ENCODE measurements at places on chromosomes 2 and 18.

DNA sequence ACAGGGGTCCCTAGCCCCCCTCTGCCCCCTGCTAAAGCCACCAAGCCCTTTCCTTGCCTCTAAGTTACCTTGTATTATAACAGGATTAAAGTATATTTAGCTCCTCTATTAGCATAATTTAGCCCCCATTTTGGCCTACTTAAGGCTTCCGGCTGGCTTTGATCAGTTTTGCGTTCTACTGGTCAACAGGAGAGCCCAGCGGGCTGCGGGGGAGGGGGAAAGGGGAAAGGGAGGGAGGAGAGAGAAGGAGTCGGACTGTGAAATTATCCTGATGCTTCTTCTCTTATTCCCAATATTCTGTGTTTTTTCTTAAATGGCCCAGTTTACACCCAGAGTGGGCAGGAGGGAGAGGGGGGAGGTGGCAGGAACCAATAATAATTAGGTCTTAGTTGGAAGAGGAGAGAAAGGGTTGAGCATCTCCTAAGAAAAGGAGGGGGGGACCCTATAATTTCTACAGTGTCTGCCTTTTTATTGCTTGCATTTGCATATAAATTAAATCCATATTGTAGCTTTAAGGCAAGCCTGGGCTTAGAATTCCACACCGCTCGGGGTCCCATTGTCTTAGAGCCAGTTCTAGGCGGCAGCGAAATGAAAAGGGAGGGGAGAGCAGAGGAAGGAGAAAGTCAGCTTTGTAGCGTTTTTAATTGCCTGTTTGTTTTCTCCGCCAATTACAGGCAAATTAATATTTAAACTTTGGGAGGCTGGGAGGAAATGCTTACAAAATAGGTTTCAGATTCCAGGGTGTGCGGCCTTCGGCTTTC is 39.6 kb downstream of the EN1 start:
- DNase-seq: no peak

- DNase-seq: no peak
These were observed 16.1 kb upstream of the PUM2 start for GRCh38 chr2:20366672-20367116.

DNA sequence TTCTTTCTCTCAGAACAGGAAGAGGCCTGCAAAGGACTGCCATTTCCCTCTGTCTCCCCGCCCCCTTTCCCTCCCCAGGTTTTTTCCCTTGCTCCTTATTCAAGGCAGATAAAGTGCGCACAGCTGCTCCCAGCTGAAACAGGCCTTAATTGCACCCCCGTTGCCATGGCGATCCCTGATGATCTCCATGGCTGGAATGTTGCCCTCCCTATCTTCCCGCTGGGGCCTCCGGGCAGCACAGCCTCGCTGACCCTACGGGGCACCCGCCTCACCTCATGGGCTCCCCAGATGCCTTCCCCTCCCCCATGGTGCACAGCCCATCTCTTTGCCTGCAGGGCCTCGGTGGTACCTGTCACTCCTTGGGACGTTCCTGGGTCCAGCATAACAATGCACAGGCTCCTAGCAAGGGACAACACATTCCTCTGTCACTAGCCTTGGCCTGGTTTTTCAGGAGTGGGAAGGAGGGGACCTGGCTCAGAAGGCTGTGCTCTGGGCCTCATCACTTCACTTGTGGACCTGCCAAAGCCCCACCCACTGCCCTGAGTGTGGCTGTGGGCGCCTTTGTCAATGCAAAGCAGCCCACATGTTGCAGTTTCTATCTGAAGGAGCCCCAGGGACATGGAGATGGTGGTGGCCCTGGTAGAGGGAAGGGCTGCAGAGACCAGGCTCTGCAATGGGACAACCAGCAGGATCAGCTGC is 115.0 kb downstream of the CELF4 start:
- DNase-seq: no peak

DNA sequence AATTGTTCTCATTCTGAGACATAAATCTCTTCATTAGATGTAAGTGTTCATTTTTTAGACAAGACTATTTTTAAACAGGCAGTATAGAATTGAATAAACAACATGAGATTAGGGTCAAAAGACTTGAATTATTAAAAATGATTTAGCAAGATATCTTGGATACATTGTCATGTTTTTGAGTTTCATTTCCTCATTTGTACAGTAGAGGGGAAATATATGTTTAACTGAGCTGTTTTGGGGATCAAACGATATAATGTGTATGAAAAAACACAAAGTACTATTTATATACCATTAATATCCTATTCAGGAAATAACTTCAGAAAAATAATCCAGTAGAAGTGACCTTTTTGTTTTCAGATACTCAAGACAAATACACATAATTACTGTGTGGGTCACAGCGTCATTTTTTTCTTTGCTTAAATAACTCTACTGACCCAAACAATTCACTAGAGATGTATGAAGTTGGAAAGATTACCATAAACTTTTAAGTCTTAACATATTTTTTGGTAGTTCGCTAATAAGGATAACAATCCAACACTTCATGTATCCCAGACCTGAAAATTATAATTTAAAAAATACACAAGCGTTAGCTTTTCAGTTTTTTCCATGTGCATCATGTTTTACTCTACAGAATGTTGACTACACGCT is 896 bp upstream of the ASXL3 start:
- DNase-seq: no peak

- no peak for DNase-seq
These were observed 39.9 kb downstream of the SP110 start for GRCh38 chr2:230179907-230180306.

DNA sequence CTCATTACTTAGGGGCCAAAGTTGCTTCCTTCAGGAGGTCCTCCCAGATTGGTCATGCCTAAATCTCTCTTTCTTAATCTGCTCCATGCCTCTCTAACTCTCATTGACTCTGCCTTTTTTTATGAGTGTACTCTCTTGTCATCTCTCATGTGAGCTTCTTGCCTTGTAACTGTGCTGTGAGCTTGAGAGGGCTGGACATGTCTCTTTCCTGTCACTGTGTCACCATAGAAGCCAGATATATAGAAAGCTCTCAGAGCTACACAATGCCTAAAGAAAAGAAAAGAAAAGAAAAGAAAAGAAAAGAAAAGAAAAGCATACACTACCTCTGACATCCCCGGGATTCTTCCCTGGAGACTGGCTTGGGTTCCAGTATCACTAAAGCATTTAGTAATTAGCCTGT is 161.5 kb upstream of the SKOR2 start:
- no peak for DNase-seq

DNA sequence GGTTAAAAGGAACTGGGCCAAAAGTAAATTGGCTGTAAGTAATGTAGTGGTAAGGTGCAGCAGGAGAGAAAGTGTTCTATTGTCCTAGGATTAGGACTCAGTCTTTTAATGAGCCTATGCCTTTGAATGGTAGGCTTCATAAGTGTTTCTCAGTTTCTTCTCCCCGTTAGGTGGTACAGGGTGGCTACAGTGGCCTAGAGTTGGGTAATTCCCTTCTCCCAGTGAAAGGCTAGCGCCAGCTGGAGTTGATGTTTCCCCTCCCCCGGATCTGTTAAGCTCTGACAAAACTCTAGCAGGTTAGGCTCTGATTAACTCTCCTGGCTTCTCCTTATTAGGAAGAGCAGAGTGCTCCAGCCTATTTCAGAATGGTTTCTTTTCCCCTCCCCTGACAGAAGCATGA is 127.7 kb downstream of the DNAH6 start:
- no peak for DNase-seq

- DNase-seq: no peak
These were observed 159.9 kb downstream of the ACTR3 start for GRCh38 chr2:114049826-114050225.

- DNase-seq: no peak
These were observed 428.9 kb downstream of the MBD2 start for GRCh38 chr18:53795610-53796009.

GRCh38 chr2:159073256-159073655 is 104.8 kb downstream of the TANC1 start:
- DNase-seq: no peak

GRCh38 chr2:71562518-71562917 is 109.2 kb downstream of the DYSF start:
- DNase-seq: no peak

- DNase-seq: no peak
These were observed 36.1 kb downstream of the TRPM8 start for GRCh38 chr2:233953087-233953801.

GRCh38 chr2:18172607-18173006 is 294.1 kb downstream of the KCNS3 start:
- no peak for DNase-seq

- DNase-seq: no peak
These were observed 392.2 kb upstream of the CHST9 start for GRCh38 chr18:27577265-27577664.

- DNase-seq: no peak
These were observed 328.9 kb downstream of the ZEB2 start for GRCh38 chr2:144190908-144191605.

- no peak for DNase-seq
These were observed 95.0 kb upstream of the HDAC4 start for GRCh38 chr2:239495791-239496233.

DNA sequence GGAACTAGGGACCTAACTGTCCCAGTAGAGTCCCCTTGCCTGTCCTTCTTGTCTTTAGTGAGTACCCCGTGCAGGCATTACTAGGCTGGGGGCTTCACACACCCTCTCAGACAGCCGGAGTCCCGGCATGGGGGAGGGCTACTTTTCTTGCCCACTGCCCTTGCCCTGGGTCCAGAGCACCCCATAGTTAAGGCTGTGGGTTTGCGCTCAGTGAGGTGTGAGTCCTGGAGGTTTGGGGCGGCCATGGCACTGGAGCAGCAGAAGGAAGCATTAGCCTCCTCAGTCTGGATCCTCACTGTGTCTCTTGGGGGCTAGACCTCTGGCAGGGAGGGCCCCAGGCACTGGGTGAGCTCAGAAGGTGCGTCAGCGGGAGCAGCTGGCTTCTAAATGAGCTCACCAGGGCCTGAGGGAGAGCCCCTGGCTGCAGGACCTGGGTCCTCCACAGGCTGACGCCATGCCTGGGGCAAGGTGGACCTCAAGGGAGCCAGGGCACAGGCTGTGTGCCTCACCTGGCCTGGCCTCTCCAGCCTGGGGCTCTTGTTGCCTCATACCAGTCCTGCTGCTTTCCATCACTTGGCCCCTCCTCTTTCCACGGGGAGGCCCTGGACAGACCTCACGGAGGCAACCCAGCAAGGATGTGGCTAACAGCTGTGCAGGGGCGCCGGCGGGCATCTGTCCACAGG is 27.4 kb downstream of the HS6ST1 start:
- no peak for DNase-seq

DNA sequence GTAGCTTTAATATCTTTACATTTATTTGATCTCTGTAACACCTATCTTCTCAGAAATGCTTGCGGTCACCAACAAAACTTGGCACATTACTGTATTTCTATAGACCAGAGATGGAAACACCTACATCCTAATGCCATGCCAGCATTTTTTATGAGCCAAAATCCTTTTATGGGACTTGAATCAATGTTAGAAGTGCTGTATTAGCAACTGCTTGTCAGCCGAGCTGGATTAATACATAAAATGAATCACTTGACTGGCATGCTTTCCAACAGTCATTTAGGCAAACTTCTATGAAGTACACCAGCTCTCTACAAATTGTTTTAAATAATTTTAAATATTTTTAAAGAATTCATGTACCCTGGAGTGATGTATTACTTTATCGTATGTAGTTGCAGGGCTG is 272.9 kb upstream of the NRP2 start:
- DNase-seq: no peak

GRCh38 chr2:201984800-201985525 is 48.7 kb upstream of the FZD7 start:
- no peak for DNase-seq

GRCh38 chr18:73945130-73945792 is 202.4 kb downstream of the FBXO15 start:
- DNase-seq: no peak

- DNase-seq: no peak
These were observed at the start of gene ST6GAL2 for GRCh38 chr2:106885971-106886915. Gene ST6GAL2, minus strand, starts transcription at chr2:106886167. Its CDS starts 42,190 bp downstream, at chr2:106843977.

DNA sequence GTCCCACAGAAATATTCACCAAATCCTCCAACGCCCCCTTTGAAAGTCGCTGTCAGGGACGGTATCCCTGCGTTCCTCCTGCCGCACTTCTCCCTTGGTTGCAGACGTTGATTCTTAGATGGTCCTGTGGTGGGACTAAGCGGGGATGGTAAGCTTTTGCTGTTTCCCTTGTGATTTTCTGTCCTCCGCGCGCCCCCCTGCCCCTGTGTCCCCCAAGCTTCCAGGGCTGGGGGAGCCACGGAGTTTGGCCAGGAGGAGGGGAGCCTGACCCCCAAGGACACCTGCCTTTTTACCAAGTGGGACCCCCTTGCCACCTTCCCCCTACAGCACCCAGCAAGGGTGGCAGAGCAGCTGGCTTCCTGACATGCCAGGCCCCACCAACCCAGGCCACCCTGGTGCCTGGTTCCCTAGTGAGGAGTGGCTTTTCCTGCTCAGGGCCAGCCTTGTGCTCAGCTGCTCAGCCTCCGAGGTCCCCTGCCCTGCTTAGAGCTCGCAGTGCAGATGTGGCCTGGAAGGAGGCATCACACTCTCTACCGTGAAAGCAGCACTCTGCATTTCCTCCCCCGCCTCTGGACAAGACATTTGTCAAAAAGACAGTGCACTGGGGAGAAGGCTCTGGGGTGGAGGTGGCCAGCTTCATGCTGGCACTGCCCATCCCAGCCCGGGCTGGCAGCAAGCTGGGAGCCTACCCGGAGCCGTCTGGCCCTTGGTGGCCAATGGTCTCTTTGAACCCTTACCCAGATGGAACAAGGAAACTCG is 49.4 kb downstream of the TWIST2 start:
- DNase-seq: no peak

DNA sequence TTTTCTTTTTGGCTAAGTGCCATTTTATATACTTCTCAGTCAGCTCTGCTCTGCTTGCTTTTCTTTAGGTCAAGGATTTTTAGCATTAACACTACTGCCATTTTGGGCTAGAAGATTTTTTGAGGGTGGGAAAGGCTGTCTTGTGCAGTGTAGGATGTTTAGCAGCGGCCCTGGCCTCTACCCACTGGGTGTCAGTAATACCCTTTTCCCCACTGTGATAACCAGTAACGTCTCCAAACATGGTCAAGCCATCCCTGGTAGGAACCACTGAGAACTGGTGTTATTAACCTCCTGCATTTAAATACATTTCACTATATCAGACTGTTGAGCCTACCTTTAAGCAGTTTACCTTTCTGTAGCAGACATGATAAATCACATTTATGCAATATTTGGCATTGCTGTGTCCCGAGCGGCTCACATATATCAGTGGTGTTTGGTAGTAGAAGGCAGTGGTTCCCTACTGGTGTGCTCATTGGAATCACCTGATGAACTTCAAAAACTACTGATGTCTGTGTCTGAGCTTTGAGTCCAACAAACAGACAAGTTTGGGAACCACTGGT is 70.5 kb downstream of the CEP192 start:
- DNase-seq: no peak

DNA sequence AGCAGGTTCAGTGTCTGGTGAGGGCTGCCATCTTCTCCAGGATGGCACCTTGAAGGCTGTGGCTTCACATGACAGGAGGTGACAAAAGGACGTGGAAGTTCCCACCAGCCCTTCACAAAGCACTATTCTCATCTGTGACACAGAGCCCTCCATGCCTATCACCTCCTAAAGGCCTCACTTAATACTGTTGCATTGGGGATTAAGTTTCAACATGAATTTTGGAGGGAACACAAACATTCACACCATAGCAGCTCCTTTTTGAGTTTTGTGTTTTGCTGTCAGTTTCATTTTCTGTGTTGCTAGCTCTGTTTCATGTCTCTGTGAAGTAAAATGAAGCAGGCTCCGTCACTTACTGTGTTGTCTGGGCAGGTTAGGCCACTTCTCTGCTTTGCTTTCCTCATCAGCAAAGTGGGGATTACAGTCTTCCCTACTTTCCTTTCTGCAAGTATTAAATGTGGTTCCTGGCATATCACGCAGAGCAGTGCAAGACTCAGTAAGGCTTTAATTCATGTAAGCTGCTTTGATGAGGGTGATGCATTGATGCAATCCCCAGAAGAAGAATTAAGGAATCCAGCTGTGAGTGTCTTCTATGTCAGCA is 31.6 kb downstream of the LIMS1 start:
- no peak for DNase-seq

- no peak for DNase-seq
These were observed 224.7 kb downstream of the MTX2 start for GRCh38 chr2:176493909-176494308.
